ENCODE measurements at places on chromosomes 7 and 10. TPM values are rescaled to one million over a fixed set of nuclear protein-coding genes. Genes with fewer than 3 reads are reported as not detected.

DNA sequence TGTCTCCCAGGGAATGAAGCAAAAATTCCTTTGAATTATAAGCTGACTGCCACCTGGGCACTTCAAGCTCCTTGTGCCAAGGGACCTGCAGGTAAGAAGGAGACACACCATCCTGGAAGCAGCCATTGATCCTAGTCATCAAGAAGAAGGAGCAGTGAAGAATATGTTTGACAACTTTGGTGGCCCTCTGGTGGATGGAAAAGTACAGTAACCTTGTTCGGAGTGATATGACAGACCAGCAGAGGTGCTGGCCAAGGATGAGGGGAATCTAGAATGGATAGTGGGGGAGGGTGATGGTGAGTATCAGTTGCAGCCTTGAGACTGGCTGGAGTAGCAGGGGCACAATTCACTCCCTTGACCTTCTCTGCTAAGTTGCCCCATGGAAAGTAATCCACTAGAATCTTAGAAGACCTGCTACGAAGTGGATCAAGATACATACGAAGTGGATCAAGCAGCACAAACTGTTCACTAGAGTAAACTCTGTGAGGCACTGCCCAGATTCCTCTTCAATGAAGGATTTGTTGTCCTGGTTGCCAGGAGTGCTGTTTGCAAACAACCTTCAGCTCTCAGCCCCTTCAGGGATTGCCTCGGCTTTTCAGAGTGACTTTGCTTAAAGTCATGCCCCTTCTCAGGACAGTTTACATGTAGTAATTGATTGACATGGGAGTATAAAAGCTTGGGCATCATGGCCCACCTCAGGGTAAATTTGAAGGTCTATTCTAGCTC, 44.8 kb upstream of the ORC5 start:
- DNase-seq, result no peak

TCAF2 gene
- 1.6 TPM for total RNA-seq

GRCh38 chr10:519716-520401, 169.6 kb downstream of the DIP2C start:
- no peak for DNase-seq

- DNase-seq, result no peak
These were observed 73.0 kb upstream of the STK17A start for GRCh38 chr7:43509906-43510305.

DNA sequence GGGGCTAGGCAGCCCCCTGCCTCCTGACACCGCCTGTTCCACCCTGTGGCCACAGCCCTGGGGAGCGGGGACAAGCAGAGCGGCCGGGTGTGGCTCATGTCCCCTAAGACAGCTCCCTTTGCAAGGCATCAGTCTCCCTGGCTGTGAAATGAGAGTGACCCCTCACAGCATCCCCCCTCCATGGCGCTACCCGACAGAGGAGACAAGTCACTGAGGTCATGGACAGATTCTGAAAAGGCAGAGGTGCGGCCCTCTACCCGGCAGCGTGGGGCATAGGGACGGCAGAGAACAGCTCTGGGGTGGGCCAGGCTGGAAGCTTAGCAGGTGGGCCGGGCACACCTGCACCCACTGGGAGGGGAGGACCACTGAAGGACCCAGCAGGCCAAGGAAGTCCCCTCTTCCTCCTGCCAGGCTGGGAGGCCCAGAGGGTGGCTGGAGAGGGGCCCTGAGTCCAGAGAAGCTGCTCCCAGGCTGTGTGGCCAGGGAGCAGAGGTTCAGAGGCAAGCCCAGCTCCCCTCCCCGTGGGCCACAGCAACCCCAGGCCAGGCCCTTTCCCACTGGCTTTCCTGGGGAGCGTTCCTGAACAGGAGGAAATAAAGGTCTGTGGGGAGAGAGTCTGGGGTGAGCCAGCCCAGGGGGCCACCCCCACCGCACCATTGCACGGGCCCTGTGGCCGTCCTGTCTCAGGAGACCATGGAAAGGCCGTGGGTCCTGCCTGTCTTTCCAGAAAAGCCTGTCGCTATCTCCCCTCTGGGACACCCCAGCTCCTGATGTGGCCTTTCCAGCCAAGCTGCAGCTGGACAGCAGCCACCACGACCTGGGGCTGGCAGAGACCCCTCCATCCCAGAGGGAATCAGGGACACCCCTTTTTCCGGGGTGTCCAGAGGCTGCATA, 1.7 kb downstream of the ADAP1 start:
- DNase-seq, result no peak

GRM8 gene
- 0.36 TPM for total RNA-seq

NPFFR1 gene
- total RNA-seq, result not detected

BAG3 gene
- total RNA-seq, result 7.8 TPM

DNA sequence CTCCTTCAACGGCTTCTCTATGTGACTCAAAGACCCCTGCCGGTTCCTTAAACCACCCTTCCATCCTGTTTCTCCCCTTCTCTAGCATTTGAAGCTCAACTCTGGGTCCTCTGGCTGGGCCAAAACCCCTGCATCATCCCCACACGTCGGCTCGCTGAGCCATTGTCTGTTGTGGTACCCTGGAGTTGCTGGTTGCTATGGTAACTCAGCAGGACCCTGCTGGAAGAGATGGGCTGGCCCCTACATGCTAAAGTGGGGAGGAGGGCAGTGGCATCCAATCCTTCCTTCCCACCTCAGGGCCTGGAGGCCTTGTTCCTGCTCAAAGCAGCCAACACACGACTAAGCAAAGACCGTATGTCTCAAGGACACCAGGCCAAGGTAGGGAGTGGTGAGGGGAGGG, 452.5 kb downstream of the PLXNA4 start:
- no peak for DNase-seq

- DNase-seq, result peak; percentile 52
These were observed 786 bp downstream of the TAF3 start for GRCh38 chr10:7819121-7819460.

DNA sequence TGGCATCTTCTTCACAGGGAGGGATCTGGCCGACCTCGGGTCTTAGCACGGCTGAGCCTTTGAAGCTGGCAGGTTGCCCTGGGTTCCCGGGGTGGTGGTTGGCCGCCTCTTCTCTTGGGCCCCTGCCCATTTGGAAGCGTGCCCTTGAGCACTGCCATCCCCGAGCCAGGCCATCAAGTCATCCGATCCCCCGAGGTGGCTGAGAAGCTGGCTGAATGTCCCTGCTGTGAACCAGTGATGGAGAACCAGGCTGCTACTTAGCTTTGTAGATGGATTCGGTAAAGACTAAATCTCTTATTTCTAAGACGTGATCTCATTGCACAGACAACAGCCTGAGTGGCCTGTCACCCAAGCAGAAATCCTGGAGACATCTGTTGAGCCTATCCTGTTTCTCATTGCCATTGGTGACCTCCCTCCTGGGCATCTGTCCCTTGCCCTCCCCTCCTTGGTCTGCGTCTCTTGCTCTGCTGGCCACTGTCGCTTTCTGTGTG, 74.3 kb downstream of the GRK5 start:
- peak; percentile 48 for DNase-seq

HSPA12A gene
- total RNA-seq, result 10.3 TPM

USP6NL gene
- total RNA-seq, result 8.3 TPM

- DNase-seq, result no peak
These were observed 57.9 kb upstream of the FAM133B start for GRCh38 chr7:92648067-92648466.

LIPK gene
- total RNA-seq, result not detected

DNA sequence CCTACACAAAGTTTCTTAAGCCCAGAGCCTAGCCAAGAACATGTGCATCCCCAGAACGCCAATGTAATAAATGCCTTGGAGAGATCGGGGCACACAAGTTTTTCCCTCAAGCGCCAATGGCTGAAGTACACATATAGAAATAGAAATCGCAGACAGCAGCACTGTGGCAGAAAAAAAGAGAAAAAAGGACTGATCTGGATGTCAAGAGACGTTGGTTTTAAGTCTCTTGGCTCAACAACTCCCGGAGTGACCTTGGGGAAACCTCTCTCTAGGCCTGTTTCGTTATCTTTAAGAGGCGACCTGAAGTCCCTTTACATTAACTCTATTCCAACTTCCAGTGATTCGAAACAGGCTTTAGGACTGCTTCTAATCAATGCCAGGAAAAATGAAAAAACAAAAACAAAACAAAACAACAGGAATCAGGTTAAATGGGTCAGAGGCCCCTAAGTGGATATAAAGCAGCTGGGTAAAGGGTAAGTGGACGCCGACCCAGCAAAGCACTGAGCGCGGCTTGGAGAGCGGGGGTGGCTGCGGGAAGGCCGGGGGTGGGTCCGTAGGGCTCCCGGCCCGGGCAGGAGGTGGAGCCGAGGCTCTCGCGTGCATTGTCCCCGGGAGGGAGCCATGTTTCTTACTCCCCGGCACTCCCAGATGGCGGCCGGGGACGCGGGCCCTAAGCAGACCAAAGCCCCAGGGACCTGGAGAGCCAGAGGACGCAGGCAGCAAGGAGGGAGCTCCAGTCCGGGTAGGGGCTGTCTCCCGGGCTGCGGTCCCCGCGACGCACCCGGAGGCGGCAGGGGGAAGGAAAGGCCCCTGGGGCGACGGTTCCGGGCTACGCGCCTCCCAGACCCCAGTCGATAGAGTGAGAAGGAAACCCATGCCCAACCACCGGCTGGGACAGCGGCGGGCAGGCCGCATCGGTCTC, 757 bp downstream of the EIF3A start:
- DNase-seq, result peak; percentile 72

PAPOLB gene
- not detected for total RNA-seq

- no peak for DNase-seq
These were observed 582.0 kb downstream of the TNS3 start for GRCh38 chr7:46999866-47000265.

OR9A2 gene
- not detected for total RNA-seq

DNA sequence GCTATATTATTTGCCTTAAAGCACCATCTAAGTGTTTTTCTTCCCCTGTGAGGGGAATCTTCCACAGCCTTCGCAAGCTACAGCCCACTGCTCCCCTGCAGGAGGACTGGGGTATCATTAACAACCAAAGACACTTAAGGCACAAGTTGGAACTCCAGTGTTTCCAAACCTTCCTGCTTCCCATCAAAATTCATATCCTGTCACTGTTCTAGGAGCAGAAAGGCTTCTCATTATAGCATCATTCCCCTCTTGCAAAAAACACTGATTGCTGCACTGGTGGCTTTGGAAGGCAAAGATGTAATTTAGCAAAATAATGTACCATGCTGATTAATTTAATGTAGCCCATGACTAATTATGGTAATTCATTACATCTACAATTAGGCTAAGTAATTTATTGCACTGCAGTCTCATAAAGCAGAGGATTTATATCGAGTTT, 207.2 kb downstream of the SKAP2 start:
- DNase-seq, result no peak

DNA sequence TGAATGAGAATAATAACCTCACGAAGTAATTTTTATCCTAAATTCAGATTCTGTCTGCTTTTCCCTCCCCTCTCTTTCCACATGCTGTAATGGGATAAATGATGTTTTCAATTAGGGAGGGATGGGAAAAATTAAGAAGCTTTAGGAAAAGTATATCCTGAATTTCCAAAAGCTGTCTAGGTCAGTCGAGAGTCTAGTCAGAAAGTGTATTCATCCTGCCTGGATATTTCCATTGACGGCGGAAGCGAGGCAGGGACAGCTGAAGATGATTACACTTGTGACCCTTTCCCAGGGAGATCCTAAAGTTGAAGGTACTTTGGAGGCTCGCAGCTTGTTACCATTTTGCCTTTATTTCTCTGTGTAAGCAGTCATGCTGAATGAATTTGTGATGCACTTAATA, 204.1 kb downstream of the ZNF365 start:
- DNase-seq, result no peak

ITPRID1 gene
- not detected for total RNA-seq

DNA sequence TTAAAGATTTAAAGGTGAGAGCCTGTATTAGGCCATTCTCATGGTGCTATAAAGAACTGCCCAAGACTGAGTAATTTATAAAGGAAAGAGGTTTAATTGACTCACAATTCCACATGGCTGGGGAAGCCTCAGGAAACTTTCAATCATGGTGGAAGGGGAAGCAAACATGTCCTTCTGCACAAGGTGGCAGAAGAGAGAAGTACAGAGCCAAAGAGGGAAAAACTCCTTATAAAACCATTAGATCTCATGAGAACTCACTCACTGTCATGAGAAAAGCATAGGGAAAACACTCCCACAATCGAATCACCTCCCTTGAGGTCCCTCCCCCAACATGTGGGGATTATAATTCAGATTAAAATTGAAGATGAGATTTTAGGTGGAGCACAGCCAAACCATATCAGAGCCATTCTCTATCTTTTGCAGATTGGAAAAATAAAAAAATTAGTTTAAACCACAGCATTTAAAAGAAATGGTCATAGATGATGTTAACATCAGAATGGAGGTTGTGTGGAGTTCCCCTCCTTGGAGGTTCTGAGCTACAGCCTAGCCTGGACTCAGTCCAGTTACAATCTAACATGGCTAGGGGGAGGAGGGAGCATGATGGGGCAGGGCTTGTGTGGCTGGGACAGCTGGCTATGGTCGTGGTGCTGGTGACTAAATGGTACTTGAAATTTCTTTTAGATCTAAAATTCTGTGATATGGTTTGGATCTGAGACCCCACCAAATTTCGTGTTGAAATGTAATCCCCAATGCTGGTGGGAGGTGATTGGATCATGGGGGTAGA, 33.1 kb downstream of the GSTO2 start:
- no peak for DNase-seq

DNA sequence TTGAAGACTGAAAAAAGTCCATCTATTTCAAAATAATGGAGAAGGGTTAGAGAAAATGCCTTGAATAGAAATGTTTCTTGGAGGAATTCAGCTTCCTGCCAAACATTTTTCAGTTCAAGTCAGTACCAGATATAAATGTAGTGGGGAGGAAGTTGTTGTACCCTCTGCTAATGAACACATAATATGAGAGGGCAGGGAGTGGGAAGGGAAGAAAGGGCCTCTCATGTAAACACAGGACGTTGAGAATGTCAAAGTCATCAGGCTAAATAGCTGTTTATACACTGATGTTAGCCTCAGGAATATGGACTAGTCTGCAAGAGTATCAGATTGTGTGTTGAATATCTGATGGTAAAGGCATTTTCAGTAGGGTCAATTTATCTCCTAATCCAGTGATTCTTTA, 37.0 kb downstream of the GPR37 start:
- DNase-seq, result no peak

- DNase-seq, result no peak
These were observed 8.2 kb downstream of the TFR2 start for GRCh38 chr7:100632951-100633717.

GRCh38 chr10:118901380-118901779, 128.1 kb upstream of the NANOS1 start:
- DNase-seq, result no peak

GRCh38 chr7:130875-131780, 61.2 kb upstream of the FAM20C start:
- no peak for DNase-seq

CLDN12 gene
- total RNA-seq, result 47.1 TPM

DNA sequence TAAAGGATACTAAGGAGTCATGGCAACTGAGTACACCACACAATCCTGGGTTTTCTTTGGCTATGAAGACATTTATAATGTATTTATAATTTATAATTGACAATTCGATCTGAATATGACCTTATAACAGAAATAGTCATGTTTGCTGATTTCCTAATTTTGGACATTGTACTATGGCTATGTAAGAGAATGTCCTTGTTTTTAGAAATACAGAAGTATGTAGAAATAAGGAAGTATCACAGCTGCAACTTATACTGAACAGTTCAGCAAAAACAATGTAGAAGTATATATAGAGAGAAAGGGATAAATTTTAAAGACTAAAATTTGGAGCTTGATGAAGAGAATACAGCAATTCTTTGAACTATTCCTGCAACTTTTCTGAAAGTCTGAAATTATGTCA, 32.6 kb downstream of the PRLHR start:
- no peak for DNase-seq
